ENCODE measurements at places on chromosomes 2 and 18.
A peak's percentile ranks its signal among the peaks of the same experiment; 100 is the strongest.

DNA sequence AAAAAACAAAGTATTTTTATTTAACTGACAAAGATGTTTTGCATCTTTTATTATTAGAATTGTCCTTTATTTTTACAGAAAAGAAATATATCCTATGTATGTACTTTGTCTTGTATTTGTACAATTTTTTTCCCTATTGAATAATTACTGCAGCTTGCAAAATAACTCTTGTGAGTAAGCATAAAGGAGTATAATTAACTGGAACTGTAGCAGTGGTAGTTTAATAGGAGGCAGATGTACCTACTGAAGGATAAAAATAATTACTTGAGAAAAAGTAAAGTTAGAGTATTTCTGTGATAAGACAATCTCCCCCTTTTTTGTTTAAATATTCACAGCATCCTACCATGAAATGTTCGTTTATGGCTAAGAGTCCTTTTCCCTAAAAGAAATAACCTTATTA lies 34.7 kb downstream of the EHBP1 start:
- no peak overlapping the region for H3K4me3 ChIP-seq
- no peak overlapping the region for H3K27ac ChIP-seq
- H3K27me3 ChIP-seq = no peaks in the 10 kb centered on the region
- no peaks in the 10 kb centered on the region for H3K4me1 ChIP-seq

DNA sequence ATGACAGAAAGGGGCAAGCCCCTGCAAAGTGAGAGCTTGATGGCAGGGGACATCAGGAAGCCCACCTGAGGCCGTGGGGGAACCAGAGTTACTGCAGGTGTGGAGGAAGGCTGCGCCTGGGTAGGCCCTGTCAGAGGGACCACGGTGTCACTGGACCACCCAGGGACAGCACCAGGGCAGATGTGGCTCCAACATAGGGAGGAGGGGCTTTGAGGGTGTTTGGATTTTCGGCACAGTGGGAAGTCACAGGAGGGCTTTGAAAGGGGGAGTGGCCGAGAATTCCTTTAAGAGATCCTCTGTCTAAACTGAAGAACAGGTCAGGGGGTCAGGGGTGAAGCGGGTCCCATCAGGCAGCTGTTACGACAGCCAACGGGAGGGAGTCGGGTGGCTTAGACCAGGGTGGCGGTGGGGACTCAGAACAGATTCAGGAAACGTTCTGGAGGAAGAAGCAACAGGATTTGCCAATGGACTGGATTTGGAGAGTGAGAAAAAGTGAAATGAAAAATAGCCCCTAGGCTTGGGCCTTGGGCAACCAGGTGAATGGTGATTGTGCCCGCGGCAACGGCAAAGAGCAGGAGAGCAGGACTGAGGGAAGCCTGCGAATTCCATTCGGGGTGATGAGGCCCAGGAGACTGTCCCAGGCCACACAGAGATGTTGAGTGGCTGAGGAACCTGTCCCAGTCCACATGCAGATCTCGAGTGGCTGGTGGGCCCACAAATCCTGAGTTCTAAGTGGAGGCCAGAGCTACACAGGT lies 166.1 kb downstream of the LAMA1 start:
- no peak overlapping the region for H3K27ac ChIP-seq
- H3K4me1 ChIP-seq = peaks cover 29% of the 10 kb centered on the region
- no peaks in the 10 kb centered on the region for H3K27me3 ChIP-seq
- H3K36me3 ChIP-seq = peaks cover 89% of the 10 kb centered on the region

- no peak overlapping the region for H3K27ac ChIP-seq
- DNase-seq = peak; percentile 38
- no peaks in the 10 kb centered on the region for H3K27me3 ChIP-seq
- no peaks in the 10 kb centered on the region for H3K4me1 ChIP-seq
- H3K4me3 ChIP-seq = no peak overlapping the region
- no peaks in the 10 kb centered on the region for H3K36me3 ChIP-seq
These were observed 143.6 kb downstream of the RTP5 start for GRCh38 chr2:242012956-242013764.

- no peak overlapping the region for H3K4me3 ChIP-seq
- H3K27me3 ChIP-seq = no peaks in the 10 kb centered on the region
- H3K4me1 ChIP-seq = peaks cover 3% of the 10 kb centered on the region
- no peaks in the 10 kb centered on the region for H3K36me3 ChIP-seq
These were observed 39.1 kb upstream of the ODC1 start for GRCh38 chr2:10487081-10487740.

DNA sequence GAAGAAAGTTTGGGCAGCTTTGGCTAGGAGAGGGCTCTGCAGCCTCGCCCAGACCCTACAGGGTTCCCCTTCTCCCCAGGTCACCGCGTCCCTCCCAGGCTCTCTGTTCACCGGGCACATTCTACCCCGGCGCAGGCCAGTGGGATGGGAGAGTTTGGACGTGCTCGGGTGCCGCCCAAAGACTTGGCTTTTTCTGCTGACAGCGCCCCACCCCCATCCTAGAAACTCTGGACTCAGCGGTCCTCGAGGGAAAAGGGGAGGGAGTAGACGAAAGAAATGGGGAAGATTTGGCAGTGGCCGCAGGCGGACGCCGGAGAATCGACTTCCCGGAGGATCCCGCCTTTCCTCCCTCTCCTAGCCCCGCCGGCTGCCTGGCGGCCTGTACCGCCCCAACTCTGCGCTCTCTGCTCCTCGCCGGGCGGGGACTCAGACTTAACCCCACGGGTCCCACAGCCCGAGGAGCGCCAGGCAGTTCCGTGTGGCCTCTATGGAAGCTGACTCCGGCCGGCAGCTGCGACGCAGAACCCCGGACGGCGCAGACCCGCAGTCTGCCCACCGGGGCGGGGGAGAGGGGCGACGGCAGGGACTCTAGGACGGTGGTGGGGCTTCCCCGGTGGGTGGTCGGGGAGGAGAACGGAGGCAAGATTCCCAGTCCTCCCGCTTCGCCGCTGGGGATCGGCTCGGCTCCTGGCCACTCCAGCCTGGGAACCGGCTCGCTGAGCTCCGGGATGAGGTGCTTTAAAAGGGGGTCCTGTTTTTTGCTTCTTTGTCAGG lies 863 bp upstream of the SIX2 start:
- peak overlapping the region; percentile 80 for H3K4me3 ChIP-seq
- H3K36me3 ChIP-seq = no peaks in the 10 kb centered on the region
- H3K4me1 ChIP-seq = peaks cover 4% of the 10 kb centered on the region
- no peak overlapping the region for H3K27ac ChIP-seq

- H3K27me3 ChIP-seq = no peaks in the 10 kb centered on the region
- H3K4me3 ChIP-seq = no peak overlapping the region
- H3K27ac ChIP-seq = peak overlapping the region; percentile 90
- H3K36me3 ChIP-seq = no peaks in the 10 kb centered on the region
- no peaks in the 10 kb centered on the region for H3K4me1 ChIP-seq
These were observed 117.3 kb downstream of the LPIN1 start for GRCh38 chr2:11863513-11864328.

DNA sequence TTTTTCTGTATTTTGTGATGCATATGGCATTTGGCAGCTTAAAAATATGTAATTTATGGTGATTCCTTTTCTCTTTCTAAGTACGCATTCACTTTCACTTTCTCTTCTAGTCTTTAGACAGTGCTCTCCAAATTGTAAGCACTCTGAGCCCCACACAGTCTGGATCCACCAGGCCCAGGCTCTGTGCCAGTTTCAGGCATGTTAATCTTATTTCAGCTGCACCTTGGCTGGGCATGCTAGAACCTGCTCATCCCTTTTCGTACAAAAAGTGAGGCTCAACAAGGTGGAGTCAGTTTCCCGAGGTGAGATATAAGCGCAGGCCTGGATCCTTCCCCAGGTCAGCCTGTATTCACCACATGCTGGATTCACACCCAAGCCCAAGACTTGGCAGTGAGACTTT lies 203.9 kb downstream of the MTX2 start:
- DNase-seq = no peak
- no peaks in the 10 kb centered on the region for H3K4me1 ChIP-seq
- no peaks in the 10 kb centered on the region for H3K27me3 ChIP-seq
- no peak overlapping the region for H3K27ac ChIP-seq
- H3K4me3 ChIP-seq = no peak overlapping the region
- H3K36me3 ChIP-seq = no peaks in the 10 kb centered on the region

DNA sequence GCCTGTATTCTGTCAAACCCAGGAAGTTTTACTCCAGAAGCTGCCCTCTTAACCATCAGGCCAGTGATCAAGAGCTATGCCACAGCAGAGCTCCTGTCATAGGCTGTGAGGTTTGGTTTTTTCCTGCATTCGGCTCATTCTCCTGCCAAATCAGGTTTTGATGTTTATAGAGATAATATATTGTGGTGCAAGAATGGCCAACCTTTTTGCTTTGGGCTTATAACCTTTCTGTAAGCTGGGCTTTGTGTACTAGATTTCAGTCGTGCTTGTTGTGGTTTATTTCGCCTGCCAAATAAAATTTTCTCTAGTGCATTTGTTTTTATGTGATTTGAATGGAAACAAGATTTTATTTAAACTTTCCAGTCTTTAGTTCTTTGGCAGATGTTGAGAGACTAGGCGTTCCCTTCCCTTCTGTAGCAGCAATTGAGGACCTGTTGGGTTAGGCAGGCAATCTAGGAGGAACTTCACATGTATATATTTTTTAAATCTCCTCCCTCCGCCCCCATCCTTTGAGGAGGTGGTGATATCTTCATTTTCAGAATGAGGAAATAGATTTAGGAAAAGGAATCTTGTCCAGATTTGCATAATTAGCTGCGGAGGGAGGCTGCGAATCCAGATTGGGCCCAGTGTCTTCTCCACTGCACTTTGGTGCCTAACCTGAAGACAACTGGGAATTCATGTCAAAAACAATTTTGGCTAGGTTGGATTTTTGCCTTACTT lies 2.6 kb downstream of the KDM3A start:
- peaks cover 4% of the 10 kb centered on the region for H3K36me3 ChIP-seq
- no peaks in the 10 kb centered on the region for H3K4me1 ChIP-seq
- no peak overlapping the region for H3K27ac ChIP-seq
- no peaks in the 10 kb centered on the region for H3K27me3 ChIP-seq

DNA sequence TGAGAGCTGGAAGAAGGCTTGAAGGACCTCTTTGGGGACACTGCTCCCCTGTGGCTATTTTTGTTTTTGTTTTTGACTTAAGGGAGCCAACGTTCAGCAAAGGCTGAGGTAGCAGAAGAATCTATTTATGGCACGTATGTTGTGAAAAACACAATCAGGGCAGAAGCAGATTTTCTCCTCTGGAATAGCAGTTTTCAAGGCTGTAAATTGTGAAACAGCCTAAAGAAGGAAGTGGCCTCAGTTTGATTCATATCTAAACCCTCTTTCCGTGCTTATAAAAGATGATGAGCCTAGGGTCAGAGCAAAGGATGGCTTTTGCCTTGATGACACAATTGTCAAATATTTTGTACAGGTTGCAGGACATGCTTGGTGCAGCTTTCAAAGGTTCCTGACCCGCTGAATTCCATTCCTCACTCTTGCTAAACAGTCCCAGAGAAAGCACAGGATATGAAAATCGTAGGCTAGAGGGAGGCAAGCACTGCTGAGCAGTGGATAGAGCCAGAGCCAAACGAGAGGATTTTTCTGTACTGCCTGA lies 106.2 kb upstream of the DLX2 start:
- no peak overlapping the region for H3K27ac ChIP-seq
- DNase-seq = no peak

GRCh38 chr2:96526615-96527285 lies 9.8 kb upstream of the ARID5A start:
- no peaks in the 10 kb centered on the region for H3K4me1 ChIP-seq
- peaks cover 29% of the 10 kb centered on the region for H3K27me3 ChIP-seq
- no peak overlapping the region for H3K27ac ChIP-seq
- DNase-seq = peak; percentile 48

DNA sequence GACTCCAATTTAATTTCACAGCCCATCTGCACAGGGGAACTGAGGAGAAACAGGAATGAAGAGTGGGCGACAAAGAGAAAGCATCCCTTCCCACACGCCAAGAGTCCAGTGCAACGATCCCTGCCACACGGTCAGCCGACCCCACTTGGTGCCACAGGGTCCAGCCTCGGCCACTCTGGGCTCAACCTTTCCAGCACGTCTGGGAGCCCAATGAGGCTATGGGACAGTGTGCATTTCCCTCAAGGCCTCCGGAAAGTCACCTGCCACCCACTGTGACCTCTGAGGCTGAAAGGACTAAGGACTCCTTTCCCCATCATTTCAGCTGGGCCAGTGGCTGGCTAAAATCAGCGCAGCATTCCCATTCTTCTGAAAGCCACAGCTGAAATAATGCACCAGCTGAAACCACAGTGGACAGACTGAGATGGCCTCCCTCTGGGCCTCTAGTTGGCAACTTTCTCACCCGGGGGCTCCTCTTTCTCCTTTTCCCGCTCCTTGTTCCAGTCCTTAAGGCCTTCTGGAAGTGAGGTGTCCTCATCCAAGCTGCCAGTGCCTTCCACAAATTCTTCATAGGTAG lies 21.2 kb downstream of the TUBB6 start:
- DNase-seq = no peak
- H3K36me3 ChIP-seq = peaks cover 69% of the 10 kb centered on the region
- no peak overlapping the region for H3K27ac ChIP-seq
- H3K4me1 ChIP-seq = peaks cover 5% of the 10 kb centered on the region
- no peaks in the 10 kb centered on the region for H3K27me3 ChIP-seq

GRCh38 chr18:56299740-56300139 lies 338.7 kb downstream of the TXNL1 start:
- no peak for DNase-seq
- H3K27me3 ChIP-seq = no peaks in the 10 kb centered on the region
- no peaks in the 10 kb centered on the region for H3K36me3 ChIP-seq
- no peak overlapping the region for H3K27ac ChIP-seq

DNA sequence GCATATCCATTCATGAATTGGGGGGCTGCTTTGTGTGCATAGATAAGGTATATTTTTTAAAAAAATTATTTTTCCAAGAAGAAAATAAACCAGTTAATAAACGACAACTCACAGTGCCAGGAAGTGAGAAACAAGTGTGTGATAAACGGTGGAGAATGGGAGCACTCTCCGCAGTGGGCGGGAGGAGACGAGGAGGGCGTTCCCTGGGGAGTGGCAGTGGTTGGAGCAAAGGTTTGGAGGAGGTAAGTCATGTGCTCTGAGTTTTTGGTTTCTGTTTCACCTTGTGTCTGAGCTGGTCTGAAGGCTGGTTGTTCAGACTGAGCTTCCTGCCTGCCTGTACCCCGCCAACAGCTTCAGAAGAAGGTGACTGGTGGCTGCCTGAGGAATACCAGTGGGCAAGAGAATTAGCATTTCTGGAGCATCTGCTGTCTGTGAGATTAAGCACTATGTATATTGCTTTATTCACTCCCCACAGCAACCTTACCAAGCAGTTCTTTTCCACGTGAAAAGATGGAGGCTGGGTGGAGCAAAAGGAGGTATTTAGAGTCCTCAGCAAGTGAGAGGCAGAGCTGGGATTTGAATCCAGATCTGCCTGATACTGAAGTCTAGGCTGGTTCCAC lies 27.0 kb upstream of the CASP8 start:
- no peak overlapping the region for H3K27ac ChIP-seq
- no peaks in the 10 kb centered on the region for H3K4me1 ChIP-seq
- DNase-seq = peak; percentile 88
- no peaks in the 10 kb centered on the region for H3K36me3 ChIP-seq

DNA sequence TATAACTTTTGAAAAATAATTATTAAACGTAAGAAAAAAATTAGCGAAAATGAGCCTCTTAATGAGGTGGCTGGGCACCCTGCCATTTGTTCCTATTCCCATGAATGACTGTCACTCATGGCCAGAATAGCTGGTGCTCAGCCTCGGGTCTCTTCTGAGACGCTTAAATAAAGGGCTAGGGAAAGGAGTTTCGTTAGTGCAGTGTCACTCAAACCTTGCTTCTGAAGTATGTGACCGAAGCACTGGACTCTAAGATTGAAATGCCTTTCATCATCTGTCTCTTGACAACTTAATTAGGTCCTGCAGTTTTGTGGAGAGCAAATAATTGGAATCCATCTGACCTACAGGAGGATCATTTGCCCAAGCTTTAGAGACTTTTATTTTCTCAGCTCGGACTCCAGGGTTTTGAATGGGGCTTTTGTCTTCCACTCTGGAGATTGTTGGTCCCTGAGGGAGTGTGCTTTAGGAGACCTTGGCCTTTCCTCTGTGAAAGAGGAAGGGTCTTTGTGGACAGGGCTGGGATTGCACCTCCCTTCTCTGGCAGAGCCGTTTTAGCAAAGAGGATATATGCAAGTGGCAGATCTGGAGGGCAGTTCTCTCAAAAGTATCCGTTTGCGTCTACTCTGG lies 42.3 kb upstream of the FHOD3 start:
- DNase-seq = no peak
- no peaks in the 10 kb centered on the region for H3K27me3 ChIP-seq
- no peak overlapping the region for H3K27ac ChIP-seq
- H3K36me3 ChIP-seq = no peaks in the 10 kb centered on the region
